CD4-positive, alpha-beta T cell treated with Interleukin-2 at 100 ng/mL for 4 hours (primary cell): ENCODE measurements at places on chromosomes 3 and 15.

DNA sequence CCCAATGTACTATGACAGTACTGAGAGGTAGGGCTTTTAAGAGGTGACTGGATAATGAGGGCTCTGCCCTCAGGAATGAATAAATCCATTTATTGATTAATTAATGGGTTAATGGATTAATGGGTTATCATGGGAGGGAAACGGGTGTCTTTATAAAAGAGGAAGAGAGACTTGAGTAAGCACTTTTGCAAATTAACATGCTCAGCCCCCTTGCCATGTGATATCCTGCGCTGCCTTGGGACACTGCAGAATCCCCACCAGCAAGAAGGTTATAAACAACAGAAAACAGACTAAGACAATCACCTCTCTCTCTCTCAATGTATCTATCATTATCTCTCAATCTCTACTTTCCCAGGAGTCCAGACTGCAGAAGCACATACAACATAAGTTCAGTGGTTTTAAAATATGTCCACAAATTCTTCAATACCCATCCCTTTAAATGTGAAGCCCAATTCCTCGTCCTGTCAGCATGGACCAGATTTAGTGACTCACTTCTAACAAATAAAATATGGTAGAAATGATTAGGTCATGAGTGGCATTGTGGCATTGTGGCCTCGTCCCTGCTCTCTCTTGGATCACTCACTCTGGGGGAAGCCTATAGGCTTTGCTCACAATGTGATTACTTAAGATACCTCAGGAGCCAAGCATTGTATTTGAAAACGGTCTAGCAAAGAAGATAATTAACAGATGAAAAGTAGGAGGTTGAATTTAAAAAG is 40.0 kb upstream of the IL12A start:
- no peak for DNase-seq

GRCh38 chr3:75295013-75295412 is 369.1 kb upstream of the FRG2C start:
- DNase-seq = no peak

GRCh38 chr3:159832024-159832423 is 156.6 kb upstream of the IL12A start:
- DNase-seq = no peak

- DNase-seq = no peak
Measured at GRCh38 chr3:55765398-55765797, 278.3 kb upstream of the WNT5A start.

DNA sequence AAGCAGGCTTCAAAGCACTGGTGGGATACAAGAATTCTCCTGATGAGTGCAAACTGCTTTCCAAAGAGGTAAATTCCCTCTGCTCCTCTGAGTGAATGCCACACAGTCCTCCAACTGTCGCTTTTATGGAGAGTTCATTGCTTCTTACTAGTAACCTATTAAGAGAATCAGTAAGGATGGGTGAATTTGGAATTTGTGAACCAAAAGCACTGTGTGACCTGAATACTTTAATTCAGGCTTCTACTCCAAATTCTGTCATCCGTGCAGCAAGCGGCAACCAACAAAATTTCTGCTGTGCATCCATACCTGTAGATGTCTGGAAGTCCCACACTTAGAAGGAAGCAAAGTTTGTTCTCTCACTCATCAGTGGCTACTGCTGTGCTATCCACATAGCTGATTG is 66.7 kb upstream of the SNRK start:
- no peak for DNase-seq

GRCh38 chr15:47862402-47862801 is 145.1 kb downstream of the SEMA6D start:
- no peak for DNase-seq

DNA sequence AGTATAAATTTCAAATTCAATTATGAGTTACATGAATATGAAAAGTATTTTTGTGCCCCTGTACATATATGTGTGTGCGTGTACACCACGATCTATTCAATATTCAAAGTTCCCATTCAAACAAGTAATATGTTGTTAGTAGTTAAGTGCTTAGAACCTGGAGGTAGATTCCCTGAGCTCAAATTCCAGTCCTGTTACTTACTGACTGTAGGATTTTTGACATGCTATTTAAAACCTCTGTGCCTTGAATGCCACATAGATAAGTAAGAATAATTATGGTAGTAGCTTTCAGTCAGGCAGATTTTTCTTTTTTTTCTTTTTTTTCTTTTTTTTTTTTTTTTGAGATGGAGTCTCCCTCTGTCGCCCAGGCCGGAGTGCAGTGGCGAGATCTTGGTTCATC is 53.3 kb upstream of the CMSS1 start:
- DNase-seq = no peak

- DNase-seq = no peak
Measured at GRCh38 chr3:15606434-15606891, 4.9 kb downstream of the BTD start.
